ENCODE measurements at places on chromosomes 2 and 18.

DNA sequence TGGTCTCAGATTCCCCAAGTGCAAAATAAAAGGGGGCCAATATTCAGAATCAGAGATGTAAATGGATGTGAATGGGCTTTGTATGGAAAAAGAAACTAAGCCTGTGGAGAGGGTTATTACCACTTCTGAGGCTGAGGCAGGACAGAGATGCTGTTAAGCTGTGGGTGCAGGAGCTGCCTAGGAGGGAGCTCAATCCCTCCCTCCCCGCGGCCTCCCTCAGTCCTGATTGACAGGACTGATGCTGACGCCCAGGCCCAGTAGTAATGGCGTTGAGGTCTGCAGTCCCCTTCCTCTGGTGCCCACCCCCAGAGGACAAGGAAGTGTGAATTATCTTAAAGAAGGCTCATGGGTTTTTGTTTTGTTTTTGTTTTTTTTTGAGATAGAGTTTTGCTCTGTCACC lies 40.4 kb downstream of the PSD4 start:
- DNase-seq = no peak

DNA sequence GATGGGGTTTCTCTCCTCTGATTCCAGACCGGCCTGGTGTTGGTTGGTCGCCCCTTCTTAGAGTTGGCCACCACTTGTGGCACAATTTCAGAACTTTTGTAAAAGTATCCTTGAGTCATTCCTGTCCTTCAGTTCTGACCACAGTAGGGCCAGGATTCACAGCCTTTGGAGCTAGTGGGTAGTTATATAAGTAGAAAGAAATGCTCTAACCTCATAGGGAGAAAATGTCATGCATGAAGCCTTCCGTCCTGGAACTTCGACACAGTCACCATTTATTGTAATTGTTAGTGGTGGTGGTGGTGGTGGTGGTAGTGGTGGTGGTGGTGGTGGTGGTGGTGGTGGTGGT lies 65.4 kb downstream of the EPAS1 start:
- no peak for DNase-seq

DNA sequence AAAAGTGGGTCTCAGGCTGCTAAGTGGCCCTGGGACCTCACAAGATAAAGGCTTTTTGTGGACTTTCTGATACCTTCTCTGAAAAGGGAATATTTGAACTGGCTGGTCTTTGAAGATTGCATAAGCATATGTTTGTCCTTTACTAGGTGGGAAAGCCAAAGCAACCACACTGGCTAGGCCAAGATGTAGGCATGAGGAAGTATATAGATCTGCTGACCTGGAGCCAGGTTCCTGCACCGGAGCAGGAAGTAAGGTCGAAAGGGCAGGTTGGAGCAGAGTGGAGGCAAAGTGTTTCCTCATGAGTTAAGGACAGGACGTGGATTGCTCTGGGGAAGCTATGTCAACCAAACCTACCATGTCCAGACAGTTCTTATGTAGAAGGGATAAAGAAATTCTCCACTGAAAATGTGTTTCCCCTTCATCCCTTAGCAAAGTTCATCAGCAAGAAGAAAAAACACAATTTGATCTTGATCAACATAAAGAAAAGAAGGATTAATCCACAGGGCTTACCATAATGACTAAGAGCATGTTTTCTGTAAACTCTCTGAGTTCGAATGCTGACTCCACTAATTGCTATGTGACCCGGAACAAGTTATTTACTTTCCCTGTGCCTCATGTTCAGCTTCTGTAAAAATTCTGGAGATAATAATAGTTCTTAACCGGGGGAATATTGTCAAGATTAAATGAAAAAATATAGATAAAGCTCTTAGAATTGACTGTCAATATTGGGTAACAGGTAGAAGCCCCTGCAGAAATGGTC lies 156.1 kb upstream of the SRD5A2 start:
- no peak for DNase-seq

GRCh38 chr2:23926290-23926749 lies 603 bp downstream of the ATAD2B start:
- DNase-seq = peak; percentile 14

DNA sequence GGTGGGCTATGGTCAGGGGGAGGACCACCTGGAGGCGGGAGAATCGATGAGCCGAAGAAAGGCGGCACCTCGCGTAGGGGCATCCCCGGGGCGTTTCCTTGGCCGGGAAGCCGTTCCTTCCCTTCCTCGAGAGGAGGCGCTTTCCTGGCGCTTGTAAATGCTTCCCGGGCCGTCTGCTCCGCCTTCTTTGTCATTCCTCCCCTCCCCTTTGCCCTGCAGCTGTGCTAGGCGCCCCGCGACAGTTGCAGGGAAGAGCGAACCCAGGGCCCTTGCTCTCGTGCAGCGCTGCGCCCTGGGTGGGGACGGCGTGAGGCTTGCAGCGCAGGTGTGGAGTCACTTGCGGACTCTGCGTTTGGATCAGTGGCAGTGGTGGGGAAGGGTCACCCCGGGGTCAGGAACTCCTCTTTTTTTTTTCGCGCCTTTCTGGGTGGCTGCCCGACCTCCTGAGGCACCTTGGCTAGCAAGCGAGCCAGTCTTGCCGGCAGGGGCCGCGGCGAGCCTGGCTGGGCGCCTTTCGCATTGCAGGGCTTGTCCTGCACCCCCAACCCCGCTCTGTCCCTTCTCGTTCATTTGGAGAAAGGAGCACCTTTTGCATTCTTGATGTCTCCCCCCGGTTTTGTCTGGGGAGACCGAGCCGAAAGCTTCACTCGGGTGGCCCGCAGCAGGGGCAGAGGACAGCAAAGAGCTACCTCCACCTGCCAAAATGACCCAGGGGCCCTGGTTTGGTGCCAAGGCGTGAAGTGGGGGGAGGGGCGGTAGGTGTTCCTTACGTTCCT lies 858 bp downstream of the KCNS3 start:
- DNase-seq = no peak

DNA sequence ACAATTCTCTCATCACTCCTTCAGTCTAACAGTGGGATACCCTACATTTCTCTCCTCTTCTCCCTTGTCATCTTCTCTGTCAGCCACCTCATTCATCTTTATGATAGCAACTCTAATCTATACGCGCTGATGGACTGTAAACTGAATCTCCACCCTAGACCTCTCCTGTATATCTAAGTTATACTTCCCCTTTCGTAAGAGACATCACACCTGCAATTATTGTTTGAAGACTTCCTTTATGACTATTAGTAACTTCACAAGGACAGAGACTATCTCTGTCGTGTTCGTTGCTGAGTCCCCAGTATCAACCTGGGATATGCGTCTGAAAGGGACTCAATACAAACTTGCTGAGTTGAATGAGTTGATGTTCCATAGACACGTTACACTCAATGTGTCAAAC lies 263.2 kb downstream of the IRS1 start:
- DNase-seq = no peak

GRCh38 chr2:224016963-224017362 lies 22.1 kb downstream of the SERPINE2 start:
- no peak for DNase-seq

DNA sequence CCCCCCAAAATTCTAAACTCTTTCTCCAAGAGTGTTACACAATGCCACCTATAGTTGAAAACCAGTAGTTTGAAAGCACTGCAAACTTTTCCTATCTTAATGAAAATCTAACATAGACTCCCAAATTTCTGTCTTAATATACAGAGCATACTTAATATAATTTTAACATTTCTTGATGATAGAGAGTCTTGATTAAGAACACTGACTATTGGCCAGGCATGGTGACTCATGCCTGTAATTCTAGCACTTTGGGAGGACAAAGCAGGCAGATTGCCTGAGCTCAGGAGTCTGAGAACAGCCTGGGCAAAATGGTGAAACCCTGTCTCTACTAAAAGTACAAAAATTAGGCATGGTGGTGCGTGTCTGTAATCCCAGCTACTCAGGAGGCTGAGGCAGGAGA lies 34.2 kb downstream of the ASXL2 start:
- DNase-seq = no peak

- peak; percentile 35 for DNase-seq
These were observed 1.3 kb downstream of the LAPTM4A start for GRCh38 chr2:20050104-20050645.

DNA sequence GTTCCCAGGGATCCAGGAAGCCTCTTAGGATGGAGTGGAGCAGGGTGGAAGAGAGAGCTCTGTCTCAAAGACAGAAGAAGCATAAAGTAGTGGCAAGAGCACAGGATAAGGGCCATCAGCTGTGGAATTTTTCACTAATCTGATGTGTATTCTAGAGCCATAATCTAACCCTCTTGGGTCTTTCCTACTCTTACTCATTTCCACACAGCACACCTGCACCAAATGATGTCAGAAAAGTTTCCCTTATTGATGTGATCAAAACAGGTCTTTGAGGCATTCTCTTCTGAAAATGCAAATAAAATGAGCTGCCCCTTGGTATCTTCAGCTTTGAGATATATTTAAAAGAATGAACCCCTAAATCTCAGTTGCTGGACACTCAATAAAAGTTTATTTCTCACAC lies 415.1 kb upstream of the CHST9 start:
- no peak for DNase-seq

DNA sequence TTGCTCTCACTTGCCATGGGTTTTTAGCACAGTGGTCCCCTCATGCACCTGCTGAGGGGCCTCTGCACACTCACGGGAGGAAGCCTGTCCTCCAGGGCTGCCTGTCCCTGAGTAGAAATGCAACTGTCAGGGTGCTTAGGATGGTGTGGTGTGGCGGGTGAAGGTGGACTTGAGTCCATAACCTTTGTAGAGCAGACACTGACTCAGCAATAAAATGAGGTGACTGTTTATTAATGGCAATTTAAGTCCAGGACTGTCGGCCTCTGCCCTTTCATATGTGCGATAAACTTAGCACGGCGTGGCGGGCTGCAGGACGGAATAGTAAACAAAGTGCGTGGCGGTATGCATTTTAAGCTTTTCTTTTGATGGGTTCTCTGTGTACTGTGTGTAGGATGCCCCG lies 188.2 kb downstream of the LDLRAD4 start:
- DNase-seq = no peak

DNA sequence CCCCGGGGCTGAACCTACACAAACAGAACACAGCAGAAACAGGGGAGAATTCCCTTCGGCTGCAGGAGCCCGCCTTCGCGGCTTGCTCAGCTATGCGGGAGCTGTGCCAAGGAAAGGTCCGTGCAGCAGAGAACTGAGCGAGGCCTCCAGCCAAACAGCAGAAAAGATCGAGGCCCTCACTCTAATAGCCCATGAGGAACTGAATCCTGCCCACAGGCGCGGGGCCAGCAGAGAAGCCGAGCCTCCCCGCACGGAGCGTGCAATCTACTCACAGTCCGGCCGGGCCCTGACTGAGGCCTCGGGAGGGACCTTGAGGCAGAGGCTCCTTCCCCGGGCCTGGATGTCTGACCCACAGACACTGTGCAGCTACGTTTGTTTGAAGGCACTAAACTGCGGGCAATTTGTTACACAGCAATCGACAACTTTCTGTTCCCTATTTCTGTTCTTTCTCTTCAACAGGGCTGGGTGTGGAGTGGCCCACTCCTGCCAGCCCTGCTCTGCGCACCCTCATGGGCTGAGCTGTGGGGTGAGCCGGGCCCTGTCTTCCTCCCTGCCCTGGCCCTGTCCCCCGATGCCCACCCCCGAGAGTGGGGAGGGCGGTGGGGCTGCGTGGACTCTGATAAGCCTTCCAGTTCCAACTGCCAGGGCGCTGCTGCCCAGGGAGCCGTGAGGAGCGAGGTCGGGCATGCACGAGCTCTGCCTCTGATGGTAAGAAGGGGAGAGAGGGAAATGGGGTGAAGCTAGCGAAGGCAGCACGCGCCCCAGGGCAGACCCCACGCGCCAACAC lies 13.7 kb downstream of the HES6 start:
- no peak for DNase-seq

DNA sequence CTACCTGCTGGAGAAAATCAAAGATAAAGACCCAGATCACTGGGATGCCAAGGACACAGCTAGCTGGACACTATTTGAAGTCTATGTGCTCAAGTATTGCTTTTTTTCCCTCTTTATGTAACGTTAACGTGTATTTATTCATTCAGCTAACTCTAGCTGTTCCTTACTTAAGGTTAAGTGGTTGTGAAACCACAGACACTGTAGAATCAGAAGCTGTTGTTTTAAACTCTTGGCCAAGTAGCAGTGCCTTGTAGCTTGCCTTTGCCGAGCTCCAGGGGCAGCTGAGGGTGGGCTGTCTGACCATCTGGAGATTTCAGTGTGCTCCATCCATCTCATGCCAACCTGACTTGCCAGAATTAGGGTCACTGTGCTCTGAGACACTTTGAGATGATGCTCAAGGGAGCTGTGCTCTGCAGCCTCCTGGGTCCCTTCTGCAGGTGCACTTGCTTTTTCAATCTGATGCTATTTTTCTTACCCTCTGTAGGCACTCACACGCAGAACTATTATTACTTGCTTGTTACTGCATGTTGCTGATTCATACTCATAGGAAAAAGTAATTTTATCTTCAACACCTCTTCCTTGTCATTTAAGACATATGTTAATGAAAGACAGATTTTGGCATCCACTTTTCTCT lies 116.2 kb downstream of the METTL8 start:
- DNase-seq = no peak

DNA sequence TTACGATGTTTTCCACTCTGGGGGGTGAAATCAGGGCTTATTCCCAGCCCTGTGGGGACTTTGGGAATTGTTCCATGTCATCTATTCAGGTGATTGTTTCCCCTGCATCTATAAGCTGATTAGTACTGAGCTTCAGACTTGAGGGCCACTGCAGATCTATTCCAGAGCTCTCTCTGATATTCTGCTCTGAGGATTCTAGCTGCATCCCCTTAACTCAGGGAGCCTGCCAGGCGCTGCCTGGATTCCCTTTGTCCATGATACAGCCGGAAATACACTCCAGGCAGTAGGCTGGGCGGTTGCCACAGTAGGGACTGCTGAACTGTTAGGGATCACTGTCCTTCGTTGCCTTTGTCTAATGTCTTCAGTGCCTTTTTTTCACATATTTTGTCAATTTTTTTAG lies 31.3 kb downstream of the PTRHD1 start:
- no peak for DNase-seq

GRCh38 chr2:134216152-134216829 lies 37.6 kb upstream of the MGAT5 start:
- peak; percentile 42 for DNase-seq

DNA sequence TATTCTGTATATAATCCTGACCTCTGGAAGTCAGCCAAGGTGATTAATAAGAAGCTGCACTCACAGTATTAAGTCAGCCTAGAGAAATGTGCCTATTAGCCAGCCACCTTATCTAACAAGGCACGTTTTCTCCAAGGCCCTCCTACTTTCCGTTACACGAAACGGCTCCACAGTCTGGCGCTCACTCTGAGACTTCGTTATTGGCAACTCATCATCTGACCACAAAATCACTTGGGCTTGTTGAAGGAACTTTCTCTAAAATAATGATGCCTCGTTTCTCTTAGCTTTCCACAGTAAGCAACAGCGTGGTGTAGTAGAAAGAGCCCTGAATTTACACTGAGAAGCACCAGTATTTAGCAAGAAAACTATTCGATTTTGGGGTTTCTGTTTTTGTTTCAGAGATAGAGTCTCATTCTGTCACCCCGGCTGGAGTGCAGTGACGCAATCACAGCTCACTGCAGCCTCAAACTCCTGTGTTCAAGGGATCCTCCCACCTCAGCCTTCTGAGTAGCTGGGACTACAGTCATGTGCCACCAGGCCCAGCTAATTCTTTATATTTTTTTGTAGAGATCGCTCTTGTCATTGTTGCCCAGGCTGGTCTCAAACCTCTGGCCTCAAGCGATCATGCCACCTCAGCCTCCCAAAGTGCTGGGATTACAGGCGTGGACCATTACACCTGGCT lies 53.6 kb upstream of the SLC14A1 start:
- DNase-seq = peak; percentile 56

Data from activated CD4-positive, alpha-beta T cell treated with anti-CD3 and anti-CD28 coated beads for 4 hours (primary cell).